C1 segment of cervical spinal cord (tissue), 14 donors: ENCODE measurements at places on chromosomes 4 and X.

DNA sequence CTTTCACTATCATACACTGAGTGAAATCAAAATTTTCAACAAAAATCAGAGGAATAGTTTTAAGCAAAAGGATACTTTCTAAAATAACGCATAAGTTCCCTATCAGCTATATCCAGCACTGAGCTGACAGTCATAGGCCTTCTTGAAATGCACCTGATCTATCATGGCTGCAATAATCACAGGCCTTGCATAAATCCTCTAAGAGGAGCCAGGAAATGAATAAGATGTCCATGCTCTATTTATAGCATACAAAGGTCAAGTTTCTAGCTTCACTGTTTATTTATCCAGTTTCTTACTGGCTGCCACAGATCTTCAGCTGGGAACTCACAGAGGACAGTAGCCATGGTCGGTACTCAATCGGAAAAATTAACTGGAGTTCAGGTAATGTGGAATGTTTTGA lies 235.9 kb upstream of the DMD start:
- no peak for DNase-seq

GRCh38 chrX:119672426-119672825 lies 20.5 kb downstream of the SEPTIN6 start:
- DNase-seq: no peak

DNA sequence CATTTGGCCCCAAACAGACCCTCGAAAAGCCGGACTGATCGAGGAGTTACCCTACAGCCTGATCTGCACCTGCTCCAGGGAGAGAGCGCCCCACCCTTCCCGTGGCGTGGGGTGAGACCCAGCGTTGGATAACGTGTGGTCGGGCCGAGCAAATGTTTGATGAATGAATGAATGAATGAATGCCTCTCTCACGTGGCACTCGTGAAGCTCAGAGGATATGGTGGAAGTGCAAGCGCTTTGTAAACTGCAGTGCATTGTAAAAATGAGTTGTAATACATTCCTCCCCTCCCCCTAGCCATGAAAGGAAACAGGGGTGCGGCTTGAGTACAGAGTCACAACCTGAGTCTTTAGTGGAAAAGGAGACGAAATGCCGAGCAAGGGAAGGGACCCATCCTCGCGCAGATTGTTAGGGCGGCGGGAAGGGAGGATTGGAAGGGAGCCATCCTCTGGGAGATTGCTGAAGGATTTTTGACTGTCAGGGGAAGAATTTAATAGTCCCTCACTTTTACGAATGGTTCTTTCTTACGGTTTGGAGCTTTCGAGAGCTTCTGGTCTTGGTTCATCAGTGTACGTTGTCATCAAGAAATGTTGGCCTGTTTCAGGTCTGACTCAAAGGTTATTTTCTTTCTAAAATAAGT lies 772 bp upstream of the FBXW7 start:
- DNase-seq: no peak

DNA sequence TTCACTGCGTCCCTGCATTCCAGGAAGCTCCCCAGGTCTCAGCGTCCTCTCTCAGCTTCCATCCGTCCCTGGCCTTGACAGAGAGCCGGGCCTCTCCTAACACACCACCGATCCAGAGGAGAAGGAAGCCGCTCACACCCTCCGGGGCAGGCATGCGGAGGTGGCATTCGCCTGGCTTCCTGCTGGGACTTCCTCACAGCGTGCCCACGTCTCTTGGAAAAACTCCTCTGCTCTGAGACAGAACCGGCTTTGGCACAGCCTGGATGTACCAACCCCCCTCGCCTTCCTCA lies 3.2 kb downstream of the CTAG2 start:
- DNase-seq: no peak

DNA sequence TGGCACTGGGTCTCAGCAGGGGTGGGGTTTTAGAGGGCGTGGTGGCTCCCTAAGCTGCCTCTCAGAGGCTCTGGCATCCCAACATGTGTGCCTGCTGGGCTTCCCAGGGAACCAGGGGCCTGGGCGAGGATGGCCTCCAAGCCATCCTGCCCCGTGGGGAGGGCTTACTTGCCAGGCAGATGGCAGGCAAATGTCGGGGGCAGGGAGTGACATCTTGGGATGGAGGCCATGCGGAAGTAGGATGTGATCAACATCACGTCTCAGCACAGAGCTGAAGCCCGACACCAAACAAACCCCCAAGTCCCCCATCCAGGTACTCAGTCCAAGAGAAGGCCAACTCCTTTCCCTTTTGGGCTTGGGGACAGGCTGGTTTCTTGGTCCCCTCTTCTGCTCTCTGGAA lies 4.7 kb downstream of the L1CAM start:
- DNase-seq: no peak

DNA sequence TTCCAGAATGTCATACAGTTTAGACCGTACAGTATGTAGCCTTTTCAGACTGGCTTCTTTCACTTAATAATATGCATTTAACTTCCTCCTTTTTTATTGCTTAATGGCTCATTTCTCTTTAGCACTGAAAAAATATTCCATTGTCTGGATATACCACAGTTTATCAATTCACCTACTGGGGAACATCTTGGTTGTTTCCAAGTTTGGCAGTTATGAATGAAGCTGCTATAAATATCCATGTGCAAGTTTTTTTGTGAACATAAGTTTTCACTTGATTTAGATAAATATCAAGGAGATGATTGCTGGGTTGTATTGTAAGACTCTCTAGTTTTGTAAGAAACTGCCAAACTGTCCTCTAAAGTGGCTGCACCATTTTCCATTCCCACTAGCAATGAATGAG lies 375.5 kb downstream of the PCDH18 start:
- DNase-seq: no peak
